ENCODE measurements at places on chromosomes 6 and 20.

- no peak for DNase-seq
These were observed 264.1 kb upstream of the RIN2 start for GRCh38 chr20:19493794-19494495.

GRCh38 chr6:157710604-157711003 lies 112.4 kb upstream of the SNX9 start:
- no peak for DNase-seq

GRCh38 chr20:9119776-9120175 lies 50.9 kb downstream of the PLCB4 start:
- no peak for DNase-seq

GRCh38 chr6:46923476-46923875 lies 1.7 kb upstream of the ADGRF5 start:
- no peak for DNase-seq

DNA sequence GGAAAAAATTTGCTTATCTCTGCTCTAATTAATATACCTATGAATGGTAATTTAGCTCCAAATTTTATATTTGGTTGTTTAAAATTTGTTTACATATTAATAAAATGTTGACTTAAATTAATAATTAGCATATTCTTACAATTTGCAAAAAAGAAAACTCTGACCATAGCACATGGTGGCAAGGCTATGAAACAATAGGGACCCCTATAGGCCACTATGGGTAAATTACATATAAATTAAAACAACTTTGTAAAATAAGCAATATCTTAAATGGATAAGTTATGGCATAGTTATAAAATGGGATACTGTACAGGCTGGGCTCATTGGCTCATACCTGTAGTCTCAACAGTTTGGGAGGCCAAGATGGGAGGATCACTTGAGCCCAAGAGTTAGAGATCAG lies 76.0 kb downstream of the MKKS start:
- no peak for DNase-seq

Measured in stimulated activated naive CD4-positive, alpha-beta T cell (primary cell).